RWPE1 (cell line): ENCODE measurements at places on chromosomes 12 and 14.

- peak; percentile 88 for DNase-seq
These were observed 155.4 kb downstream of the TMX1 start for GRCh38 chr14:51395361-51395849.

DNA sequence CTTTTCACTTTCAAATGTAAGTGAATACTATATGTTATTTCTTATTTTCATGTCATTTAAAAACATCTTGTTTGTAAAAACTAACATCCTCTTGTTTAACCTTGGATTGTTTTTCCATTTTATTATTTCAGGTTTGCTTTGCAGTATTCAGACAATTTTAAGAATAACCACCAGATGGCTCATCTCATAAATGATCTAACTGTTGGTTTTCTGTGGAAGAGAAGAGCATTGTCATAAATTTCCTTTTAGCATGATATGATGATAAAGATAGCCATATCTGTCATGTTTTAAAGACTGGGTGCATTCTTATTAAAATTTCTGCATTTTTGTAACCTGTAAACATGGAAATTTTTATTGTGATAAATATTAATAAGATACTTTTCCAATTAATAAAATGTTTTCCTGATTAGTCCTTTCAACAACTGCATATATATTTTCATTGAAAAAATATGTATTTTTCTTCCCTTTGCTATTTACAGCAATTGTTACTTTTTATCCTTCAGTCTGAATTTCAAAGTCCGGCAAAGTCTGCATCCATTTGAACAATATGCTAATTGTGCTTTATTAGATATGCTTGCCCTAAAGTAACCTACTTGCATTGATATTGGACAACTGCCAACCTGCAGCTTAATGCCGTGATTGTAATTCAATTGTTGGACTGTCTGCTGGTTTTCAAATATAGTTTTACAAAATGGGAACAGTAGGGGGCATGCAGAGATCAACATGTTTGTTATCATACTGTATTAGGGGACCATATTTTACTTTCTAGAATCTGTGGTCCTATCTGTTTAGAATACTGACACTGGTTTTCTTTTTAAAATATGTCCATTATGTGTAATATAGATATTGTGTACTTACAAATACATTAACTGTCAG is 163.4 kb downstream of the GARIN6 start:
- DNase-seq = no peak

- no peak for DNase-seq
These were observed 54.6 kb downstream of the SPTLC2 start for GRCh38 chr14:77561881-77562280.

DNA sequence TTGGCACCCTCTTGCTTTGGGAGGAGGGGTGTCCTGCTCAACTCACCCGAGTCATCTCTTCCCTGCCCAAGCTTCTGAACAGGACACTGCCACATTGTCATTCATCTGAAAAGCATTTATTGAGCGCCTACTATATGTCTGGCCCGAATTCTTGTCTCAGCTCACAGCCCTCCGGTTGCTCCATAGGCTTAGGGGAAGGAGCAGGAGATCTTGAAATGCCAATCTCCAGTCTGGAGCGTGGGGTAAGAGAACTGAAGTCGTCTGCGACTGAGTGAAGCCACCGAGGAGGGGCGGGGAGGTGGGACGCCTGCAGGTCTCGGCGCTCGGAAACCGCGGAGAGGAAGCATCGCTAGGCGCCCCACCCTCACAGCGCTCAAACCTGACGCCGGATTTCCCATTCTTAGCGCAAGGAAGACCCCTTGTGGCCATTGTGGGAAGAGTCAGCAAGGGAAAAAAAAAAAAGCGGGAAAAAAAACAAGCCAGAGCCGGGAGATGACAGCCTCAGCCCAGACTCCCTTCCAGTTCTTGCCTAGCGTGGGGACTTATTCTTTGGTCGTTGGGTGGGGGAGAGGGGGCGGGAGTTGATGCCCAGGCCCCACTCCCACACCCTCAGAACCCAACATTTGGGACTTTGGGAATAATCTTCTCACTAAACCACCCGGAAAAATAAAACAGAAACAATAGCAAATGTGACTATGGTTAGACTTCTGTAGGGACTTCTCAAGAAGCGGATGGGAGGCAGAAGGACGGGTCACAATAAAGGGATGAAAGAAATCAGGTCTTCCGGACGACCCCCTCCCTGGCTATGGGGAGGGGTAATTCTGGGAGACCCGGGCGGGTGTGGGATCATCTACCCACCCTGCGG is 28.2 kb upstream of the SMUG1 start:
- peak; percentile 78 for DNase-seq

- DNase-seq = no peak
These were observed 48.1 kb downstream of the VWF start for GRCh38 chr12:6076346-6076745.

DNA sequence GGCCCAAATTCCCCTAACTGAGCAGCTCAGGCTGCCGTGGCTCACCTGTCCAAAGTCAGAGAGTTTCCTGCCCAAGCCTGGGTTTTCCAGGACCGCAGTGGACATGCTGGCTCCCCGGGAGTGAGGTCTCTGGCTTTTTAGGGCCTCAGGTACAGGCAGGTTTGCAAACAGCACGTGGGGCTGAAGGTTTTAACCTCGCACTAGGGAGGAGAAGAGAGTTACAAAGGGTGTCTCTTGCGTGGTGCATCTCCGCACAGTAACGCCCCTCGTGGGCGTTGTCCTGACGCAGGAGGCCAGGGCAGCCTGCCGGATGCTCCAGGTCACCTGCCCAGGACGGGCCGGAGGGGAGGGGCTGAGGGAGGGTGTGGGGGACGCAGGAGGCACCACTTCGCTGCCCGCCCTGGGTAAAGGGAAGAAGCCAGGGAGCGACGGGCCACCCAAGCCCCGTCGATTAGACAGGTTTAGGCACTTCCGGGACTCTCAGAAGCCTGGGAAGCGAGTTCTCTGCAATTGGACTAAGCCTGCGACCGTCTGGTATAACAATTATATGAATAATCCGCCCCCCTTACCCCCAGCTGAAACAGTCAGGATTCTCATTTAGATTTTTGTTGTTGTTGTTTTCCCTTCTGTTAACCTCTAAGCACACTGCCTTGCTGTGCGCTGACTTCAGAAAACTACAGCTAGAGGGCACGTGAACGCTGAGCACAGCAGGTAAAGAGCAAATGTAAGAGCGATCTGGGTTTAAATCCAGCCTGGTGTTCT is at the start of gene PAH:
TSS of gene PAH (minus strand) at position 219 of the 762 bp plus-strand sequence. CDS start at position 105, 114 bp downstream.
- no peak for DNase-seq

DNA sequence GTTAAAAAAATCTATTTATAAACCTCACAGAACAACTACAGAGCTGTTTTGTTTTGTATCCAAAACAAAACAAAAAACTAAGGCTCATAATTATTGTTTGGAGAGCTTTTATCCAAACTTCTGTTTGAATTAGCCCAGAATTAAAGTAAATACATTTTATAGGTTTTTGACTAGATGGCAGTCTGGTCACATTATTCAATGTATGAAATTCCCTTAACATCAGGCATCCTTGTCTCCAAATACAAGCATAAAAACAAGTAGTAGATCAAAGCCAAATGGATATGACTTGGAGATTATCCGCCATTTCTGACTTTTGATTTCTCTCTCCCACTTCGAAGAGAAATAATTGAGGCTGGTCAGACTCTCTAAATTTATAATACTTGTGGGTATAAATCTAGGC is 63.5 kb downstream of the SLC38A1 start:
- DNase-seq = no peak

DNA sequence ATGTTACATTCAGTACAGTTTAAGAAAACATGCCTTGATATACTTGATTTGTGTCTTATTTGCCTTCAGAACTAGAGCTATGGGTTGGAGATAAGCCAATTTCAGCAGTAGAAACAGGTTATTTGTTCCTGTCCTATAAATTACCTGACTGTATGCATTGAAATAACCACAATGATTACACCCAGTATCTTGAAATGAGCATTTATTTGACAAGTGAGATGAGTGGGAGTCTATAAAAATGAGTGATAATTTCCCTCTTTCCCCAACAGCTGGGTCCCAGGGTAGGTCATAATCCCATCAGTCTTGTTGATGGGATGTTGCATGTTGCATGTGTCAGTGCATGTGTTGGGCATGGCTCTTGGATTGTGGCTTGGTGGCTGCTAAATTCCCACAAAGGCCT is 3.7 kb downstream of the TAS2R42 start:
- DNase-seq = no peak

DNA sequence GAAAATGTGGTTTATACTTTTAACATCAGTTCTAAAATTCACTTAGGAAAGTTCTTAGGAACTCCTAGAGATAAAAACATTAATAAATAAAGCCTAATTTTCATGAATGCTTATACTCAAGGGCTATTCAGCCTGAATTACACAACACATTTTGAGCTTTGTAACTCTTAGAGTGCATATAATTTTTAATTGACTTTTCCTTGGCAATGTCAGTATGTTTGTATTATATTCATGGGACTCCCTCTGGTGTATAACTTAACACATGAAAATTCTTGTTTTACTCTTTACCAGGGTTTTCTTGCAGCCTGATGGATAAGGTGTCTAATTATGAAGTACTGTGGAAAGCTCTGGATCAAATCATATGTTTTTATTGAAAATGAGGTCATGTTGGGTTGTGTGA is 150.6 kb upstream of the HMGA2 start:
- DNase-seq = no peak

GRCh38 chr12:124872068-124872719 is 8.5 kb upstream of the SCARB1 start:
- DNase-seq = no peak

GRCh38 chr14:95291859-95292542 is 27.7 kb downstream of the CLMN start:
- peak; percentile 67 for DNase-seq

- no peak for DNase-seq
These were observed 31.6 kb downstream of the TBC1D15 start for GRCh38 chr12:71871116-71871515.

DNA sequence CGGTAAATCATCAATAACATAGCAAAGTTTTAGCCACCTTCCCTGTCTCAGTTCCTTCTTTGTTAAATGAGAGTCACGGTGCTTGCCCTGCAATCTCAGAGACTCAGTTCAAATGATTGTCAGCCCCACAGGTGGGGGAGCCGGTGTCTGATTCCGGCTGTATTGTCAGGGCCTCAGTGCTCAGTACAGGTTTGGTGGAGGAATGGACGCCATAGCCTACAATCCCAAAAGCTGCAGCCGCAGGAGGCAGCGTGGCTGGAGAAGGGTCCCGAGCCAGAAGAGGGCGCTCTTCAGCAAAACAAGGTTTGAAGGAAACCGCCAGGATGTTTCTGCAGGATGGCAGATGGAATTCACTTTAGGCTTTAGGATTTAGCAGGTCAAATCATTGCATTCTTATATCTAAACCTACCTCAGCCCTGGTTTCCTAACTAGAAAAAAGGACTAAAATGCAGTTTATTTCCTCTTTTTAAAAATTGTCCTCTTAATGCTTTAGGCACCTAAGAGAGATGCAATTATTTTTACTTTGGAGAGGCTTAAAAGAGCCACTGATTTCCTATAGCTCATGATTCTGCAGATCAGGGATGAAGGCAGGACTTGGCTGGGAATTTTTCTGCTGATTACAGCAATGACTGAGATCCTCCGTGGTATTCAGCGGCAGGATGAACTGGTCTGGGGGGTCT is 29.2 kb downstream of the FOS start:
- DNase-seq = peak; percentile 73

GRCh38 chr12:89779090-89779489 is 70.5 kb upstream of the ATP2B1 start:
- peak; percentile 36 for DNase-seq

DNA sequence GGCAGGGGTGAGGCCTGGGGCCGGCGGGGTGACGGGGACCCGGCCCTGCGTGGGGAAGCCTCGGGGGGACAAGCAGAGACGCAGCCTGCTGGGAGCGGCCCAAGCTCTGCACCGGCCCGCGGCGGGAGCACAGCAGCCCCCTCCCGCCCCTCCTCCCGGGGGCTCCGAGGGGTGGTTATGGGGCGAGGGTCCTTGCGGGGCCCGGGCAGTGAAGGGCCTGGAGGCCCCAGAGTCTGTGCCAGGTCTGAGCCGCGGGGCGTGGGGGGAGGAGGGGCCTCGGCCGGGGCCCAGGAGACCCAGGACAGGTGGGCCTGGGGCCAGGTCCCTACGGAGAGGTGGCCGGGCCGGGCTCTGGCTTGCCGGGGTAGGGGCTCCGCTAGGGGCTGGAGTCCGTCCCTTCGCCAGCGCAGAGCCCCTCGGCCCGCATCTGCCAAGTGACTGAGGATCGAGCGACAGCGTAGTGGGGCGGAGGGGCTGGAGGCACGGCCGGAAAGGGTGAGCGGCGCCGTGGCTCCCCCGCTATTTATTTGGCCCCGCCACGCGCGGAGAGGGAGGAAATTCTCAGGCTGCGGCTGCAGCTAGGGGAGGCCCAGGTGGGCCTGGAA is 495 bp downstream of the TMEM121 start:
- DNase-seq = no peak

DNA sequence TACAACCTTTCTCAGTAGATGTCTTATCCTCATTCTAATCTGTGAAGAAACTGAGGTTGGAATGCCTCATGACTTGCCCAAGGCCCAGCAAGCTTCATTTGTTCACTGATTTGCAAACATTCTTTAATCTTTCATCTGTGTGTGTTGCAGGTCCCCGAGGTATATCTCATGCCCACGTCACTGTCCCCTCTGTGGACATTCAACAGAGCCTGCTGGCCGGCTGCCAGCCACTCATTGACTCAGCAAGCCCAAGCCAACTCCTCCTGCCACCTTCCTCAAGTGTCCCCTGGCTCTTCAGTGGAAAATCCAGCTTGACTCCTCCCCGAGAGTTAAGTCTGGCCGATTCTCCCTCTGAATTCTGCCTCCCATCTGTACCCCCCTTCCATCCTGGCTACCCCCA is 1.9 kb upstream of the DCAF4 start:
- no peak for DNase-seq

DNA sequence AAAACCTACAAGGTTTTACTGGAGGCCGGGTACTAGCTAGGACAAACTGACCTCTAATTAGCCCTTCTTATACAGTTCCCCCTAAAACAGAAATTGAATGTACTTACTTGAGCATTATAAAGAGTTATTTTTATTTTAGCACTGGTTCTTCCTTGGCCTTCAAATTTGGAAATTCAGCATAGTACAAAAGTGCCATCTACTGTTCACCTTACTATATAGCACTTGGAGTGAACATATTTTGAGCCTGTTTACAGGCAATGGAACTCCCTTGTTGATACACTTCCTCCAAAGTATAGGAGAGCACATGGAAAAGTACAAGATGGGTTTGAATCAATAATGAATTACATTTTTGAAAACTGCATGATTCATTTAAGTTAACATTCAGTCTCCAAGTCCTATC is 3.9 kb upstream of the POC1B start:
- peak; percentile 55 for DNase-seq

GRCh38 chr12:90124914-90125313 is 416.3 kb upstream of the ATP2B1 start:
- DNase-seq = no peak

DNA sequence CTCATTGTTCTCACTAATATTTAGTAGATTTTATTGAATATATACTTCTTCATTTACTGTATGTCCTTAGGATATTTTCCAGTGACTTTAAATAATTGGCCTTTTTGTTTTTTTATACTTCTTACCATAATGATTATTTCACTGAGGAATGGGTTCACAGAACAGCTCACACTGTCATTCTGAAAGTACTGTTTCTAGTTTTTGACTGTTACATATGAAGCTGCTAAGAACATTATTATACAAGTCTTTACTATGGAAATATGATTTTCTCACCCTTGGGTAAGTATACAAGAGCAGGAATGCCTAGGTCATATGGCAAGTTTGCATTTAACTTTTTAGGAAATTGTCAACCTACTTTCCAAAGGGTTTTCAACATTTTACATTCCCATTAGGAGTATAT is 343.1 kb downstream of the CCER1 start:
- DNase-seq = no peak
